ENCODE measurements at places on chromosomes 16 and 17.

DNA sequence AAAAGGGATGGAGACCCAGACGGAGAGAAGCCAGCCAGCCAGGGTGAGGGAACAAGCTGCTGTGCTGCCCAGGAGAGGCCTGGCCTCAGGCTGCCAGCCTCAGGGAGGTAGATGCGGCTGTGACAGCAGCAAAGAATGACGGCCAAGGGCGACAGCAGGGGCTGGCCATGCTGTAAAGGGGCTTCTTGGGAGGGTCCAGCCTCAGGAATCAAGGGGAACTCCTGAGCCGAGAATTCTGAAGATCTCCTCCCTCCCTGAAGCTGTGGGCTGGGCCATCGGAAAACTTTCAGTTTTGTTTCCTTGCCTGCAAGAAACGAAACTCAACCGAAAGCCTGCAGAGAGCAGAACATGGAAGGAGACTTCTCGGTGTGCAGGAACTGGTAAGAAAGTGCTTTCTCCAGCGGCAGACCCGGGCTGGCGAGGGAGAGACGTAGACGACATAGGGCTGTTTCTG, at the start of gene XAF1:
XAF1 (plus strand) TSS at position 316 of the 454 bp plus-strand sequence; CDS start at position 349, 33 bp downstream.
- no peak for DNase-seq

DNA sequence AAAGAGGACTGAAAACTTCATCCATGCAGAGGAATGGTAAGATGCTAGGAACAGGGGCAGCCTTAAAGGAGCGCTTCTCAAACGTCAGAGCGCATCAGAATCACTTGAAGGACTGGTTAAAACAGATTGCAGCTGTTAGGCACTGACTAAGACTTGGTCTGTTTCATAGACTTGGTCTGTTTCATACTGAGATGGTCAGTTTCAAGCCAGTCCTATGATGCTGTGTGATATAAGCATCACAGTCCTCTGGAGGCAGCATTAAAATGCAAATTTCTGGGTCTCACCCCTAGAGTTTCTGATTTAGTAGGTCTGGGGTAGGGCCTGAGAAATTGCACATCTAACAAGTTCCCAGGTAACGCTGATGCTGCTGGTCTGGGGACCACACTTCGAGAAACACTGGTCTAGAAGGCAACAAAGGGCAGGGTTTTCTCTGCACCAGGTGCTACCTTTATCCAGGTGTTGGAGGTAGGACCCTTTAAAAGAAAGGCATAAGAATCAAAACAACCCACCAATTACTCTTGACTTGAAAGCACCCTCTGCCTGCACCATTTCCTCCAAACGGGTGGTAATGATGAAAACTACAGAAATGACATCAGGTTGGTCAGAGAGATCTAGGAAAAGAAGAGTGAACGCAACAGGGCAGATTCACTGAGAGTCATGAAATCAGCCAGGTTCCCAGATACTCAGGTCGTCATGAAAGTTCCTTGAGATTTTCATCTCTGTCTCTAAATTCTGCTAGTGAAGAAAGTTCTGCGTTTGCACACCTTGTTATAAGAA, 95.0 kb upstream of the RCVRN start:
- DNase-seq = no peak

DNA sequence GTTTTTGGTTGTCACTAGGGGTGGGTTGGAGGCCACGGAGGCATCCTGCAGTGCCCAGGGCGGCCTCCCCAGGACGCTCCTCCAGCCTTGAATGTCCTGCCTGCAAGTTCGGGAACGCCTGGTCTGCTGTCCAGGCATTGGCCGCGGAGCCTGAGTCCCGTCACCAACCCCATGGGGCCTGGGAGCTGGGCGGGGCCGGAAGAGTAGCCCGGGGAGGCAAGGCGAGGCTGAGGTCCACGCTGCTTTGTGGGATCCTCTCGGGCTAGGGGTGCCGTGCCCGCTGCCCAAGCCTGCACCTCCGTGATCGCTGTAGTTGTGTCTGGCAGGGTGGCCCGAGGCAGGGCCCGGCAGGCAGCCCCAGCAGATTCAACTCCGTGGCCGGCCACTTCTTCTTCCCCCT, 12.8 kb downstream of the TELO2 start:
- no peak for DNase-seq

- no peak for DNase-seq
These were observed 22.5 kb upstream of the ARHGAP17 start for GRCh38 chr16:25037632-25038031.

DNA sequence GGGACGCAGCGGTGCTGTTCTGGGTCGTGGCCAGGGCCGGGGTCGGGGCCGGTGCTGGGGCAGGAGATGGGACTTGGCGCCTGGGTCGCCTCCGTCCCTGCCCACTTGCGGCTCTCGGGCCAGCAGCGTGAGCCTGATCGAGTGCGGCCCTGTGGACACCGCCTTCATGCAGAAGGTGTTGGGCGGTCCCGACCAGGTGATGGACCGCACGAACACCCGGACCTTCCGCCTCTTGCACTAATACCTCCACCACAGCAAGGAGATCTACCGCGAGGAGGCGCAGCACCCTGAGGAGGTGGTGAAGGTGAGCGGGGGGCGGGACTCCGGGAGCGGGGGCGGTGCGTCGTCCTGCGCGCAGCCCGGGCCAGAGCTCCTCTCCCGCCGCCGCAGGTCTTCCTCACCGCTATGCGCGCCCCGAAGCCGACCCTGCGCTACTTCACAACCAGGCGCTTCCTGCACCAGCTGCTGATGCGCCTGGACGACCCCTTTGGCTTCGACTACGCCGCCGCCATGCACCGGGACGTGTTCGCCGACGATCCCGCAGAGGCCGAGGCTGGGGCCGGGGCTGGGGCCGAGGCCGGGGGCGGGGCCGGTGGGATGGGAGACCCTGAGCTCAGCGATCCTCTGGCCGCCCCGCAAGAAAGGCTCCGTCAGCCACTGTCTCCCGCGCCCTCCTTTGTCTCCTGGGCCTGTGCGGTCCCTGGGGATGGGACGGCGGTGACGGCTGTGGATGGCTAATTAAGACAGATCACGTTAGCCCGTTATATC, 4.5 kb upstream of the HSD17B1 start:
- no peak for DNase-seq

- DNase-seq = no peak
These were observed 173.2 kb upstream of the MYOCD start for GRCh38 chr17:12492450-12492849.

- no peak for DNase-seq
These were observed 37.6 kb downstream of the ZNF750 start for GRCh38 chr17:82802075-82802780.

DNA sequence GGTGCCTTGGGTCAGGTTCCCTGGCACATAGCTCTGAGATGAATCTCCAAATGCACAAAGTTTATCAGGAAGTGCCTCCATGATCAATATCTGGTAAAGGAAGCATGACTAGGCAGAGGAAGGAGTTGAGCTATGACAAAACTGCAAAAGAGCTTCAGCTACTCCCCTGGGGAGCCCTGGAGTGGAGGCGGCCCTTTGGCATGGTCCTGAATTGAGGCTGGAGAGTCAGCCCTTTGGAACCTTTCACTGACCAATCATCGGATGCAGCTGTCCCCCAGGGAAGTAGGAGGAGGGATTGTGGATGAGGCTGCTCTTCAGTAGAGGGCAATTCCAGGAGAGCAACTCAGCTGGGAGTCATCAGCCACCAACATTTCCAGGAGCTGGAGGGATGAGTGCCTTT, 46.1 kb upstream of the NLRP1 start:
- no peak for DNase-seq

GRCh38 chr16:84065536-84066132, 23.0 kb upstream of the SLC38A8 start:
- no peak for DNase-seq

GRCh38 chr17:10513299-10514067, 4.9 kb downstream of the MYH1 start:
- DNase-seq = no peak

DNA sequence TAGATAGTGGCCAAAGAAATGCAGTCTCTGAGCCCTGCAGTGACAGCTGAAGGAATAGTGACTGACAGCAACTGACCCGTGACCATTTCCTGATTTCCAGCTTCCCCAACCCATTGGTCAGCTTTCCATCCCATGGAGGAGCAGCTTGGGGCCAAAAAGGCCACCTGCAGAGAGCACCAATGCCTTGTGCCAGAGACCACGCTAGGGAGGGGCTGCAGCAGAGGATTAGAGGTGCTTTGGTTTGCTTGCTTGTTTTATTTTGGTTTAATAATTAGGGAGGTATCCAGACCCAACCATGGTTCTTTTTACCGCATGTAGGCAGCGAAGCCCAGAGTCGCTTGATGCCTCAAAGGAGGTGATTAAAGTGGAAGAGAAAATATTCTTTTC, 61.3 kb upstream of the SIAH1 start:
- no peak for DNase-seq

- DNase-seq = no peak
These were observed 46.5 kb downstream of the STX8 start for GRCh38 chr17:9529033-9529700.

DNA sequence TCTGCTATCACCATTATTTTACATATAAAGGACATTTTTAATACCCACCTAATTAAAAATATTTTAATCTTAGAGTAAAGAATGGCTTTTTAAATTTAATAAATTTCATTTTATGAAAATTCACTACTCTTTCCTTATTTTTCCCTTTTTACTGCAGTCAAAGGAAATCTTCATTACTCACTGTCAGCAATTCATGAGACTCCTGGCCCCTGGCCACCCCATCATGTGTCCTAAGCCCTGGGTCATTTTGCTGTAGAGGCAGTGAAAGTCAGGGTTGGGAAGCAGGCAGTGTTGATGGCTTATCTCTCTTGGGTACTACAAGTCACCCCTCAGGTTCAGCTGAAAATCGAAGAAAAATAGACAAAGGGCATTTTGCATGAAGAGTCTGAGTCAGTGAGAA, 468.6 kb upstream of the CCL2 start:
- DNase-seq = no peak

DNA sequence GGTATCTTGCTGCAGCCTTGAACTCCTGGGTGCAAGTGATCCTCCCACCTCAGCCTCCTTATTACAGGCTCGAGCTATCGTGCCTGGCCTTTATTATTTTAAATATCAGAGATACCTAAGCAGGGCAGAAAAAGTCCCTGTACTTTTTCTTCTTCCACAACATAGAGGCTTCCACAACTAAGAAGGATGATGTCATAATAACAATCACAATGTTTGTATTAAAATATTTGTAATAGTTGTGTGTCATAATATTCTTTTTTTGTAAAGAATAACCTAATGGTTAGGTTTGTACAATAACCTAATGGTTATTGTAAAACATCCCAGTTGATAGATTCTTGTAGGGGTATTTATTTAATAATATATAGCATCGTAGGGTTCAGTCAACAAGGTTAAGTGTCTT, 26.7 kb upstream of the DUSP14 start:
- DNase-seq = no peak

DNA sequence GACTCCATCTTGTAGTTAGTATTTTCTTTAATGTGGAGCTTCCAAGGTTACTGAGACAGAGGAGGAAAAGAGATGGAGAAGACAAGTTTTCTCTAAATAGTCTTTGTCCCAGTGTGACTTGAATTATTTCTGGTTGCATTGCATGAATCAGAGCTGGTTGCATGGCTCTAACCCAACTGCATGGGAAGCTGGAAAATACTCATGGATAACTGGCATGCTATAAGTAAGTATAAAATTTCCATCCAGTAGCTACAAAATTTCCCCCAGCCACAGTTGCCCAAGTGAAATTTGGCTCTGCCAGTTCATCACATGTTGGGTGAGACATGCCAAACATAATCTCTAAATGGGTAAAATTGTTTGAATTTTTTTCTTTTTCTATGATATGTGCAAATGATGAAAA, 1161.5 kb downstream of the CDH11 start:
- DNase-seq = no peak

- DNase-seq = peak; percentile 25
These were observed 18.1 kb downstream of the RHBDL3 start for GRCh38 chr17:32283745-32284201.

DNA sequence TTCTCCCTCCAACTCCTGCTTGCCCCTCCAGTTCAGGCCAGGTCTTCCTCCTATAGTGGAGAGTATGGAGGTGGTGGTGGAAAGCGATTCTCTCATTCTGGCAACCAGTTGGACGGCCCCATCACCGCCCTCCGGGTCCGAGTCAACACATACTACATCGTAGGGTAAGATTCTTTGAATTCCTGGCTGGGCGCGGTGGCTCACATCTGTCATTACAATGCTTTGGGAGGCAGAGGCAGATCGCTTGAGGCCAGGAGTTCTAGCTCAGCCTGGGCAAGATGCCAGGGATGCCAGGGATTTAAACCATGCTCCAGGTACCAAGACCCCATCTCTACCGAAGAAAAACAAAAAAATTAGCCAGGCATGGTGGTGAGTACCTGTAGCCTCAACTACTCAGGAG, 1.4 kb downstream of the ZG16 start:
- DNase-seq = no peak

DNA sequence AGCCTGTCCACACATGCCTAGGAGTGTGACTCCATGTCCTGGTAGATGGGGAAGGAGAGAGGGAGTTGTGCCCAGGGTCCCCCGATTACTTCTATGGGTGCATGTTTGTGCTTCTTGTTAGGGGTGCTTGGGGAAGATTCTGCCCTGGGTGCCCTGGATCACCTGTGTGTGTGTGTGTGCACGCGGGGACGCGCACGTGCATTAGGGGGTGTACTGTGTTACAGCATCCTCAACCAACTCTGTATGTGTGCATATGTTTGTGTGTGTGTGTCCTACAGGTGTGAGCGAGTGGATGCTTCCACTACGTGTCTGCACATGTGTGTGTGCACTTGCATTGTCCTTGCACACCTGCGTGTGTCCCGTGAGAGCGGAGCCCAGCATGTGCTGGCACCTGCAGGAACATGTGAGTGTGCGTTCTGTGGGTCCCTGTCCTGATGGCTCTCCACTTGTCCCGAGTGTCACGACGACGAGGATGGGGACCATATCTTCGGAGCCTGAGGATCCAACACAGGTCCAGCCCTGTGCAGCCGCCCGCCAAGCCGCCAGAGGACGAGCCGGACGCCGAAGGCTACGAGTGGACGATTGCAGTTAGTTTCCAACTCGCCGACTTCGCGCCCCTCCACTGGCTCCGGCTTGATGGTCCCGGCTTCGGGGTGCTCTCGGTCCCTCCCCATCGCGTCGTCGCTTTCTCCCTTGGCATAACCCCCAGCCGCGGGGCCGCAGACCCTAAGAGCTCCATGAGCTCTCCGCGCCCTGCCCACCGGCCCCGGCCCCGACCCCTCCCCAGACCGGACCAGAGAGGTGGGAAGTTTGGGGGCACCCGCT, 6.0 kb upstream of the TBC1D3B start:
- no peak for DNase-seq

DNA sequence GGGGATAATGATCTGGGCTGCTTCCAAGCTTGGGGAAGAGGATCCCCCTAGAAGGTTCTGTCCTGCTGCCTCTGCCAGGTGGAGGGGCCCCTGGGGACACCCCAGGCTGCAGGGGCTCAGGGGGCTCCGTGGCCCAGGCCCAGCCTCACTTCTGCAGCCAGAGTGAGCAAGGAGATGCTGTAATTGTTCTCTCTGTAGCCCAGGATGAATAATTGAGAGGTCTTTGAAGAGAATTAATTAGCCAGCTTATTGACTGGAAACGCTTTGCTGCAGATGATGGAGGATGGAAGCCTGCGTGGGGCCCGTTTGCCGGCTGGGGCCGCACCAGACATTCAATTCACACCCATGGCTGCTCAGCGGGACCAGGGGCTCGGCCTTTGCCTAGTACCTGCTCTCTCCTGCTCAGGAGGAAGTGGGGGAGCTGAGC, 38.5 kb downstream of the TMEM235 start:
- no peak for DNase-seq

All from nucleus accumbens (tissue), 56 donors.